GM23338 (cell line): ENCODE measurements at places on chromosomes 4 and X. TPM values are rescaled to one million over a fixed set of nuclear protein-coding genes. Genes with fewer than 3 reads are reported as not detected.
A peak's percentile ranks its signal among the peaks of the same experiment; 100 is the strongest.

CXorf66 gene
- not detected in 2 replicates for total RNA-seq

VGLL1 gene
- total RNA-seq, result not detected in 2 replicates

DNA sequence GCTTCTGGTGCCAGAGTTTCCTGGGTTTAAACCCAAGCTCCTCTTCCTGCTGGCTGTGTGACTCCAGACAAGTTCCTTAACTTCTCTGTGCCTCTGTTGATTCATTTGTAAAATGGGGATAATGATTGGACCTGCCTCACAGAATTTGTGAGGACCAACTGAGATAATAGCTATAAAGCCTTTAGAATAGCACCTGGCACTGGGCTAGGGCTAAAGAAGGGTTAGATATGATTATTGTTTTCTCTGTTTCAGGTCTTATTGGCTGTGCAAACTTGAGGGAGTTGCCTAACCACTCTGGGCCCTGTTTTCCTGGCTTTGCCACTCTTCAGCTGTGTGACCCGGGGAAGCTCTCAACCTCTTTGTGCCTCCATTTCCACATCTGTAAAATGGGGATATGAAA lies 37.8 kb downstream of the LGI2 start:
- no peak for DNase-seq

- DNase-seq, result peak; percentile 47
These were observed 36.0 kb downstream of the PLAC1 start for GRCh38 chrX:134622056-134622812.

GRCh38 chr4:185729391-185729804 lies 82.6 kb downstream of the SORBS2 start:
- no peak for DNase-seq
